ENCODE measurements at places on chromosomes 13 and 19.

DNA sequence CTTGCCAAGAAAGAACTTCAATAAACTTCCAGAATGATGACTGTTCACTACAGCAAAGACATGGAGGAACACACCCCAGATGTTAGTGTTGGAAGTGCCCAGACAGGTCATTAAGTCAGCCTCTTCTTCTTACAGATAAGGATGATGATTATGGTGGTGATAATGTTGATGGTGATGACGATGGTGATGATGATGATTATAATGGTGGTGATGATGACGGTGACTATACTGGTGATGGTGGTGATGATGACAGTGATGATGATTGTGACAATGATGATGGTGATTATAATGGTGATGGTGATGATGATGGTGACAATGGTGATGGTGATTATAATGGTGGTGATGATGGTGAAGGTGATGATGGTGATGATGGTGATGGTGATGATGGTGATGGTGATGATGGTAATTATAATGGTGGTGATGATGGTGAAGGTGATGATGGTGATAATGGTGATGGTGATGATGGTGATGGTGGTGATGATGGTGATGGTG is 8.4 kb downstream of the C13orf46 start:
- DNase-seq: no peak

DNA sequence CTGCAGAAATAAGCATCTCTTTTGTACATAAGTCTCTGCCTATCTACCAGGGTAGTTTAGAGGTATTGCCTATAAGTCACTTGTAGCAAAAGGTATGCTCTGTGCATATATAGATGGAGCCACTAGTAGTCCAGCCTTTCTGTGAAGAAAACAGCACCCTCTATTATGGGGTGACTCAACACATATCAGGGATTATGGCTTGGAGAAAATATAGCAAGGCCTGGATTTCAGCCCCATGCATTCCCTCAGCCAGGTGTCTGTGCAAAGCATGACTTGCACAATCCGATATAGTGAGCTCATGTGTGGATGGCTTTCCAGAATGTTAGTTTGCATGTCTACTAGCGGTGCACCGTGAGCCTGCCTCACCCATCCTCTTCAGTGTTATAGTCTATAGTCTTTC is 13.4 kb upstream of the NALCN start:
- no peak for DNase-seq

DNA sequence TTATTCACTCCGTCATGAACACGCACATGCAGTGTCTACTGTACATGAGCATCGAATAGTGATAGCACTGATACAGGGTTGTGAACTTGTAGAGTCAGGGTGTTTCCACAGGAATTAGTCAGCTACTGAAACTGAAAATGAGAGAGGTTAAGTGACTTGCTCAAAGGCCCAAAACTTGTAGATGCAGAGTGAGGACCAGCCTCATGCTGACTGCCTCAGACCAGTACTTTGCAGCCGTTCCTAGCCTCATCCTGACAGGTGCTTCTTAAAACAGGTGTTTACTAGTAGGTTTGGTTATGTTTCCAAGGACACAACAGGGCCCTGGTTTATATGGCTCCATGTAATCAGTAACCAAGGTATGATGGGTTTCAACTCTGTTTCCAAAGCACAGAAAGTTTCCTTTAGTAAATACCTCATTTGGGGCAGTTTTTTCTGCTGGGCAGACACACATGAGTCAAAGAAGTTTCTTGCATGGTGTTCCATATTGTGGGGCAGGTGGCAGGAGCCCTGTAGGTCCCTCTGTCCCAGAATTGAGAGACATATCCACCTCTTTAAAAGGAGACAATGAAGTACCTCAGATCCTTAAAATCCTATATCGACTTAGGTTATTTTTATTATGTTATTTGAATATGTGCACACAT is 16.0 kb downstream of the FGF9 start:
- DNase-seq: peak; percentile 65

DNA sequence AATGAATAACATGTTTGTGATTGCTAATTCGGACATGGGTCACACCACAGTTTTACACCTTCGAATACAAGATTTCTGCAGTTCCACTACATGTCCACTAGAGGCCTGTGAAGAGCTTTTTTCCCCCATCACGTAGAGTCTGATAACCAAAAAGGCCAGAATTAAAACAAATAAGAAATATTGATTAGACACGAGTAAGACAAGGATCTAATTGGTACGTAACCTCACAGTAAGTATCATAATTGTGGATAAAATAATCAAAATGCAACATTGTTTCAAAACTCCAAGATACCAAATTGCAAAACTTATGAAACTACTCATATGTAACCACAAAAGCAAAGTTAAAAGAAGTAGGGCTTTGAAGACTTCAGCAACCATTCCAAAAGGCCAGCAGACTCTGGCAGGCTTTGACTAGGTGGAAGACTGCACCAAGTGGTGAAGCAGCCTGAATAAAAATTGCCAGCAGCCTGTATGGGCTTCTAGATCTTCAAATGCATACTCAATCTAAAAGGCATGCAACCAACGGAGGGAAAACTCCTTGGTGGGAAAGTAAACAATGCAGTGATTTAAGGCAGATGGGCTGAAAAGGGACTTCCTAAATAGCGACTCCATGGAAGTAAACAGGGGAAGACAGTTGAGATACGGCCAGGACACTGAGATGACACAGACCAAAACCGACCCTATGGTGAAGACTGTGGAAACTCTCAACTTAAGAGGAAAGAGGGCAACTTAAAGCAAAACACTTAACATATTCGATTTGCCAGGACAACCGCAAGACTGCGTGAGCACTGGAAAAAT is 56.7 kb downstream of the STARD13 start:
- DNase-seq: peak; percentile 51

GRCh38 chr19:2150794-2151338 is 500 bp downstream of the AP3D1 start:
- DNase-seq: no peak

- no peak for DNase-seq
Observed at GRCh38 chr13:60047918-60048317, 115.8 kb downstream of the DIAPH3 start.

GRCh38 chr19:19169236-19170052 is 619 bp downstream of the MEF2B start:
- no peak for DNase-seq

- no peak for DNase-seq
Observed at GRCh38 chr19:35285095-35285449, 2.7 kb downstream of the HAMP start.

- no peak for DNase-seq
Observed at GRCh38 chr19:54457773-54458647, 5.6 kb downstream of the LENG9 start.

- no peak for DNase-seq
Observed at GRCh38 chr13:46100191-46100815, 4.5 kb downstream of the CPB2 start.

GRCh38 chr13:45297456-45298205 is 43.4 kb downstream of the TPT1 start:
- peak; percentile 9 for DNase-seq

DNA sequence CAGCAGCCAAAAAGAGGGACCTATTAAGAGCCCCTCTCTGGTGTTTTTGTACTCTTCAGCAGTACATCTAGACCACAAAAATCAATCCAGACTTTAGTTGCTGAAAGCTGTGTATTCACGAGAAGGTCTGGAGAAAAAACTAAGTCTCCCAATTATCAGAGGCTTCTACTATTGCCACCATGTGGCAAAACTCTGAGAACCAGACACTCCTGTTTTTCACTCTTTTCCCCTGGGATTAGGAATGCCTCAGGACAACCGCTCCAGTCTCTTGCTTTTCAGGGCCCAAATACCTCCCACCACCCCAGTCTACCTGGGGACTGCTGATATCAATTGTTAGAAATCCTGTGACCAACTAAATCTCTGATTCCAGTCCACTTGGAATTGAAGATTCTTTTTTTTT is 30.1 kb upstream of the OBI1 start:
- DNase-seq: no peak

- no peak for DNase-seq
Observed at GRCh38 chr13:47628666-47629065, 372.4 kb downstream of the SUCLA2 start.

GRCh38 chr13:39370554-39370953 is 232.4 kb downstream of the LHFPL6 start:
- no peak for DNase-seq

GRCh38 chr13:20699715-20700114 is 3.8 kb upstream of the IL17D start:
- DNase-seq: no peak

- DNase-seq: peak; percentile 14
Observed at GRCh38 chr13:23160638-23161480, 19.9 kb upstream of the SGCG start.

DNA sequence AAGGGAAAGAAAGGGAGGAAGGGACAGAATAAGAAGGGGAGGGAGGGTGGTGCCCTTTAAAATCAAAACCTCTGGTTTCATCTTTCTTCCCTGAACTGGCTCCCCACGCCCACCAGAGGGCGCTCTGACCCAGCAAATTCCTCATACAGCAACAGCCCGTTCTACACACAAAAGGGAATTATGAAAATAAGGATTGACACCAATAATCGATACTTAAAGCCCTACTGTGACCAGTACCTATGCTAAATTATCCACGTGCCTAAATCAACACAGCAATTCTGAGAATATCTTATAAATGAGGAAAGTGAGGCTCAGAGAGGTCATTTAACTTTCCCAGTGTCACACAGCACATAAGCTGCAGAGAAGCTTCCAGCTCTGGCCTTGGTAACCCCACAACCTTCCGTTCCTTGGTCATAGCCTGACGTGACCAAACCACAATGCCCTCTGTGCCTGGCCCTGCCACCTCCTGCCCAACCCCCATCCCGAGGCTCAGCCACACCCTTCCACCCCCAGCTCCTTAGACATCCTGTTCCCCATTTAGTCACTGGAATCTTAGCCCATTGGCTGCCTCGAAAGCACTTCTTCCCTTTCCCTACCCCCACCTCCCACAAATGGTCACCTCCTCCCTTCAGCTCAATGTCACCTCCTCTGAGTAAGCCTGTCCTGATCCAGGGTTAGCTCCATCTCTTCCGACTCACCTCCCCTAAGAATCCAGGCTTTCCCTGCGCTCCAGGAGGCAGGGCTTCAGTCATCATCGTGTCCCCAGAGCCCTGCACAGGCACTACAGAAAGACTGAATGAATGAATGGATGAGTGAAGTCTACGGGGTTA is 34.2 kb upstream of the PNMA8B start:
- peak; percentile 78 for DNase-seq

- DNase-seq: no peak
Observed at GRCh38 chr19:13831537-13832467, 36.6 kb downstream of the ZSWIM4 start.

- DNase-seq: no peak
Observed at GRCh38 chr13:85864963-85865530, 65.8 kb upstream of the SLITRK6 start.

GRCh38 chr13:41418027-41418426 is 39.3 kb upstream of the RGCC start:
- DNase-seq: no peak

GRCh38 chr13:100392709-100393630 is 195.6 kb downstream of the GGACT start:
- peak; percentile 90 for DNase-seq

Measured in activated CD4-positive, alpha-beta T cell treated with anti-CD3 and anti-CD28 coated beads, Interleukin-2, Interleukin-6, amounts not matched to agents 100 ng/mL and 50 ng/mL, durations not matched to agents 16 hours and 8 hours (primary cell).